ENCODE measurements at places on chromosomes 7 and 10.

- no peak for DNase-seq
Measured at GRCh38 chr10:73854310-73854709, 20.0 kb downstream of the CAMK2G start.

- no peak for DNase-seq
Measured at GRCh38 chr10:99537086-99537988, 4.6 kb downstream of the NKX2-3 start.

DNA sequence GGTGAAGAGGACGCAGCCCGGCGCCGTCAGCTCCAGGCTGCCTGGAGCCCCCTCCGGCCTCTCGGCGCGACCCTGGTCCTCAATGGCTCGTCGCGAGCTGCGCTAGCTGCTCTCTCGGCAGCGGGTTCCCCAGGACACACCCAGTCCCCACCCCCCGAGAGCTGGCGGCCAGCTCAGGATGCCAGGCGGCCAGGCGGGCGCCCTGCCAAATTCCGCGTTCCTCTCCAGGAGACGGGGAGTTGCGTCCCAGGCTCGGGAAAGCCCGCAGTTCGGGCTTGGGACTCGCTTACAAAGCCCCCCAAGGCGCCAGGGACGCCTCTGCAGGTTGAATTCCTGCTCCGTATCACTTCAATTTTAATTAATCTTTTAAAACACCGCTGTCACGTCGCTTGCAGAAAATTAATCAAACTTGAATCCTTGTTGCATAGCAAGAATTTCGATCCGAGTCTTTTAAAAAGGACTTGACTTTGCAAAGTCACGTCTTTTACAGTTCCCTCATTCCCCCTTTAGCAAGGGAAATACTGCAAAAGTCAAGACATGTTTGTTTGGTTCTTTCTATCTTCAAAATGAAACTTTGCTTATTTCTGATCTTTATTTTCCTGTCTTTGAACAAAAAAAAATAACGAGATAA is 28.2 kb downstream of the SKIDA1 start:
- no peak for DNase-seq

- DNase-seq, result no peak
Measured at GRCh38 chr10:132188331-132188730, 1.6 kb downstream of the DPYSL4 start.

- DNase-seq, result no peak
Measured at GRCh38 chr7:70893422-70893821, 238.5 kb upstream of the GALNT17 start.

GRCh38 chr7:158004123-158004490 is 583.5 kb downstream of the PTPRN2 start:
- no peak for DNase-seq

DNA sequence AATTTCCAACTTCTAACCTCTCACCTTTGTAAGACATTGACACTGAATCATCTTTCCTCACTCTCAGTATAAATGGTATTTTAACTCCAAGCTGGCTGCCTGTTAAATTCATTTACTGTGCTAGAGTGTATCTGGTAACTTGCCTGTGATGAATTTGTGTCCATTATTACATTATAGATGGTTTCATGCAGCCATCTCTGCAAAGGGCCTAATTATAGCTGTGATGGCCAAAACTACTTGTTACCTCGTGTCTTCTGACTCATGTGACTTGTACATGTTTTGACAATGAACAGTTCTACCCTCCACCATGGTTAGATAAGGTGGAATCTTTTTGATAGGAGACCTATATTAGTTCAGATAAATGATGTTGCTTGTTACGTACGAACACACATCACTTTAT is 392.0 kb downstream of the PAXIP1 start:
- DNase-seq, result no peak

DNA sequence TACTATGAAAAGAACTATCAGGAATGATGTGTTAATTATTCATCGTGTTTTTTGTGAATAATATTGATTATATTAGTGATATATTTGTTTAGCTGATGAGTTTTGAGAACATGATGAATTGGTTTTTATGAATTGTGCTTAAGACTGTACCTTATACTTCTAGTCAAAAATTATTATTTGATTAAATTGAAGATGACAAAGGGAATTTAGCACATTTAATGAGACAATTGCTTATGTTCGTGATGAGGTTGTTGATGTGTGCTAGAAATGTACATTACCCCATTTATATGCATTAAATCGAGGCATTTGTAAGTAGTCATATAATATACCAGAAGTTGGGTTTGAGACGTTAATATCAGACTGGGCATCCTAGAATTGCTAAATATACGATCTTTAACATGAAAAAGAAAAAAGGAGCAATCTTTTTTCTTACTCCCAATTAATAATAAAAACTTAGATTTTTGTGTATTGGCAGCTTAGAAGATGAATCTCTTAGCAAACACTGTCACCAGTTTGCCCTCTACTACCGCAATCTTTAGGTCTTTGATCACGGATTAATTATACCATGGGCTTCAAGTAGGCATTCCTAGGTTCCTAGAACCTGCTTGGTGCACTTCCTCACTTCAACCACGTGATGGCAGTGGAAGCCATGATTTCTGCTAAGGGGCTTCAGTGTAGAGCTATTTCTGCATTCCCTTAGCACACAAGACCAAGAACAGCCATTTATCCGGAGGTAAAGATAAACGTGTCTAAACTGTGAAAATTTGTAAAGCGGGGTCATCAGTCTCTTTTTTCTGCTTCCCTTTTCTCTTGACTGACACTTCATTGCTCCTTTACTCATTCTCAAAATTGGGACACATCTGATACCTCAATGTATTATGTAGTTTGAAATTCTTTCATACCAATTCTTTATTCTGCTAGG is 1.6 kb downstream of the KLHDC10 start:
- DNase-seq, result no peak

- no peak for DNase-seq
Measured at GRCh38 chr7:115135769-115136410, 214.0 kb downstream of the MDFIC start.

DNA sequence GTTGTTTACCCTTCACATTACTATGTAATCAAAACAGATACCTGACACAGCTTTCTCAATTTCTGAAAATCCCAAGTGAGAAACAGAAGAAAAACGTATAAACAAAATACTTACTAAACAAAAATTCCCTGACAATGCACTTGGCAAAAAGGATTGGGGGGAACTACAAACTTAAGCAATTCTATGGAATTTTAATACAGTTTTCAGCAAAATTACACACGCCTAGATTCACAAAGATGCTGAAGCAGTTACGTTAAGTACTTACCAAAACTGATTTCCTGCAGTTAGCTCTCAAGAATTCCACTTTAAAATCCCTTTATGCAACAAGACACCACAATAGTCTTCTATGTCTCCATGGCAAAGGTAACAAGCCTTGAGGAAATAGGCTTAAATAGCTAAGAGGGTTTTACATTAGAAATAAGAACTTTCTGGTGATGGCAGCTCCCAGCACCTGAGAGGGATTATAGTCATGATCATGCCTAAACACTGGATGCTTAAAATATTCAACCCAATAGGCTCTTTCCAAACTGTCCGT is 10.8 kb downstream of the TOMM7 start:
- no peak for DNase-seq

DNA sequence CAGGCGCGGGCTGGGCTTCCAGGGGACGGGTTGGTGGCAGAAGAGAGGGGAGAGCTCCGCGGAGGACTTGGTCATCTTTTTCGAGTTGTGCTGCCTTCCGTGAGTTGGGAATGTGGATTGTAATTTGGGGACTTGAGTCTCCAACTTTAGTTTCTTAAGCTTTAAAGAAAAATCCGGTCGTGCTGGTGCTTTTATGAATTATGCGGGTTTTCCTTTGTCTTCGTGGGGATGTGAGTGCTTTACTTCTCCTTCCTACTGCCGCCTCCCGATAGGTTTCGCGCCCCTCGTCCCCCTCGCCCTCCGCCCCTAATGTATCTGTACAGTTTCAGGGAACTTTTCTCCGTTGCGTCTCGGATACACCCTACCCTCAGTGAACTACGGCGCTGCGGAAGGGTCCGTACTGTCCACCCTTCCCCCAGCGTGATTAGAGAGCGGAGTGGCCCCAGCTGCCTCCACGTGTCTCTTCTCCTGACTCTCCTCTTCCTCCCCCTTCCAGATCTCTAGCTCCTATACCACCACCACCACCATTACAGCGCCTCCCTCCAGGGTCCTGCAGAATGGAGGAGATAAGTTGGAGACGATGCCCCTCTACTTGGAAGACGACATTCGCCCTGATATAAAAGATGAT is 649 bp downstream of the SCD start:
- no peak for DNase-seq

DNA sequence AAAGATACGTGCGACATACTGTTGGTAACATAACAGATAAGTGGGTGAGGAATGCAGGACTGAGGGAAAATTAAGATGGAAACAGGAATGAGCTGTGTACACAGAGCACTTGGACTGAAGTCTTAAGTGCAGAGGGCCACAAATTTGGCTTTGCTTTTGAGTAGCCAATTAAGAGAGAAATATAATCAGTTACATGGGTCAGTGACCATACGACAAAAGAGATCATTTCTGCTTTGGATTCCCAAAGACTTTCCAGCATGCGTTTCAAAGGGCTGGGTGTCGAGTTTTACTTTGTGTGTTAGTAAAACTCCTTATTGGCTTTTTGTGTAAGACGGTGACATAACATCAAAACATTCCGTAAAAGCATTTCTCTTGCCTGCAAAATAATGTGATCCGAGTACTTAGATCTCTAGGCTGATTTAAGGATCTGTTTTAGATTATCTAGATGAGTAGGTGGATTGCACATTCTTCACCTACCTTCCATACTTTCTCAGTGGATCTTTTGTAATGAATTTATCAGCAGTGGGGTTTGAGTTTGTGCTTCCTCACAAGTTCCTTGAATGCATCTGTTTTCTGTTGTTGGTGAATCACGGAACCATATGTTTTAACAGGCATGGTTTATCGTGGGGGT is 7.5 kb downstream of the RABGEF1 start:
- no peak for DNase-seq

GRCh38 chr10:78744491-78745090 is 324.2 kb upstream of the ZMIZ1 start:
- no peak for DNase-seq

- DNase-seq, result peak; percentile 53
Measured at GRCh38 chr7:27202018-27202861, 2.3 kb upstream of the HOXA13 start.

- DNase-seq, result no peak
Measured at GRCh38 chr7:135377171-135377570, 132.7 kb downstream of the CNOT4 start.

- no peak for DNase-seq
Measured at GRCh38 chr7:18548534-18548933, 53.0 kb downstream of the HDAC9 start.

DNA sequence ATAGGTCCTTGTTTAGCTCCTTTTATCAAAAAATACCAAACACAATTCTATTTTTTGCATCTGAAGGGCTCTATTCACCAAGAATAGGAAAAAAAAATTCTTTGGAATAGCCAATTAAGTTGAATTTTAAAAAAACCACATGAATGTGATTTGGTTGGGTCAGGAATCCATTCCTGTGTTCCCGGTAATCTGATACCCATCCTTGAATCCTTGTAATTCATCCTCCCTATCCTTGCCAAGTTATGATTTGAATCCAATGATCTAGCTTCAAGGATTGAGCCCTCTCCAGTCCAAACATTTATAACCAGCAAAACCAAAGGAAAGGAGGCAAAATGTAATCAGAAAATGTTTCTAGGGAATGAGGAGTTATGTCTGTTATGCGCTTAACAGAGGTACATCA is 86.6 kb downstream of the CFAP58 start:
- no peak for DNase-seq

DNA sequence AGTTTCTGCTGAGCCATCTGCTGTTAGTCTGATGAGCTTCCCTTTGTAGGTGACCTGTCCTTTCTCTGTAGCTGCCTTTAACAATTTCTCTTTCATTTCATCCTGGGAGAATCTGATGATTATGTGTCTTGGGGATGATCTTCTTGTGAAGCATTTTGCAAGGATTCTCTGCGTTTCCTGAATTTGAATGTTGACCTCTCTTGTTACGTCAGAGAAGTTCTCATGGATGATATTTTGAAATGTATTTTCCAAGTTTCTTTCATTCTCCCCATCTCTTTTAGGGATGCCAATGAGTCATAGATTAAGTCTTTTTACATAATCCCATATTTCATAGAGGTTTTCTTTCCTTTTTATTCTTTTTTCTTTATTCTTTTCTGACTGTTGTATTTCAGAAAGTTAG is 184.2 kb upstream of the BET1 start:
- DNase-seq, result no peak

- no peak for DNase-seq
Measured at GRCh38 chr10:116245156-116245555, 27.9 kb downstream of the GFRA1 start.

- DNase-seq, result no peak
Measured at GRCh38 chr7:1741751-1742554, 71.9 kb downstream of the ELFN1 start.

DNA sequence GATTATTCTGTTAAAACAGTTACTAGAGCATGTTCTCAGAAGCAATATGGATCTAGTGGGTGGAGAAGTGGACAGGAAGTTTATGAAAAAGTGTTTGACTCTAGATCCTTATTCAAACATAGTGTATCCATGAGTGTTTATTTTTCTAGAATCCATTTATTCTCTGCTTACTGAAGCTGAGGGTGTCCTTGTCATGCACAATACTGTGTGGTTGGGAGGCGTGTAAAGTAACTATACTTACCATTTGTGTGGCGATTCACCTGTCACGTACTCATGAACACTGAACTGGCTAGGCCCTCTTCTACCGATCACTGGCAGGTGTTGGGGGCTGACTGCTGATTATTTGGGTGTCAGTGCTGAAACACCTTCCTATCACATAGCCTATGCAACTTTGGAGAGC is 74.0 kb downstream of the POU6F2 start:
- DNase-seq, result no peak

GRCh38 chr7:151368136-151368571 is 26.5 kb downstream of the NUB1 start:
- DNase-seq, result peak; percentile 58

- peak; percentile 17 for DNase-seq
Measured at GRCh38 chr10:114623661-114624294, 34.3 kb downstream of the ABLIM1 start.

- DNase-seq, result no peak
Measured at GRCh38 chr10:103850572-103850895, 4.8 kb downstream of the SH3PXD2A start.

- no peak for DNase-seq
Measured at GRCh38 chr7:30173058-30173897, 38.5 kb downstream of the MTURN start.

Data from H1 (cell line).